Stimulated activated CD4-positive, alpha-beta T cell treated with anti-CD3 and anti-CD28 coated beads, Interleukin-12 subunit alpha, Interleukin-12 subunit beta, amount 100 ng/mL, for 24 hours (primary cell): ENCODE measurements at places on chromosomes 7 and 10.

DNA sequence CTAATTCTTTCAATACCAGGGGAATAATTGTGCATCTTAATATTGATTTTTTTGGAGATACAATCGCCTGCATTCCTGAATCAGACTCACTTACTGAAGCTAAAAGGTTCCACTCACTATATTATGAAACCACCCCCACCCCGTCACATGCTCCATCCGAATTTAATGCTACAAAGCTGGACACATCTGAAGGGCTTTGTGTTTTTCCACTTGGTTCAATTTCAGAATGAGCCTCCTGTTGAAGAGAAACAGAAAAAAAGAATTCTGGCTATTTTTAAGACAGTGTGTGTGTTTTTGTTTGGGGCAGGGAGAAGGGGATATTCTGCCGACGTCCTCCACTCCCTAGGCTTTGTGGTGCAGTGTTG, 165.5 kb upstream of the TBX20 start:
- no peak for DNase-seq

GRCh38 chr7:18287482-18287881, 208.1 kb upstream of the HDAC9 start:
- no peak for DNase-seq

DNA sequence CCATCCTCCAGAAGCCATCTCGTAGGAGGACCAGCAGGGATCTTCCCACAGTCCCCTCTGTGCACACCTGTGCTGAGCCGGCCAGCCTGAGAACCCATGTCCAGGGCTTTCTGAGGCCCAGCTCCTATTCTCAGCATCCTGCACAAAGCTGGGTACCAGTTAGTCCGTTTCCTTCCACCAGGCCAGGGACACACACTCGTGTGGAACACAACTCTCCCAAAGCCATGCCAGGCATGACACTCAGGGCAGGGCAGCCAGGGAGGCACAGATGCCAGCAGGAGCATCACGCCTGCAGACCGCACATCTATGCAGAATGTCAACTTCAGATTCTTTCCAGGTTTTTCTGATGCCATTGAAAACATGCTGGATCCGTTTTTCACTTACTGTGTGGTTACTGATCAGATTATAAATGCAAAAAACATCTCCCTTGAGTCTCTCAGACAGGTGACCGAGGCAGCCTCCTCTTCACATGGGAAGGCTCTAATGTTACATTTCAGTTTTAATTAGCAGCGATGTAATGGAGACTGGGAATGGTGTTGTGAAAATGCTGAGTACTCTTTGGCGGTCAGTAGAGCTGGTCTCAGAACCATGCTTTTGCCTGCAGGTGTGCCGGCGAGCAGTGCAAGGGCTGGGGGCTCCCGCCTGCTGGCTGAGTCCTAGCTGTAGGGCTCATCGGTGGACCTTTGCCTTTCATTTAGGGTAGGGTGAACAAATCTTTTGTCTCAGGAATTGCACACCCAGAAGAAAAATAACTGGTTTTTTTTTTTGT, 3.3 kb upstream of the SUN1 start:
- DNase-seq, result no peak

DNA sequence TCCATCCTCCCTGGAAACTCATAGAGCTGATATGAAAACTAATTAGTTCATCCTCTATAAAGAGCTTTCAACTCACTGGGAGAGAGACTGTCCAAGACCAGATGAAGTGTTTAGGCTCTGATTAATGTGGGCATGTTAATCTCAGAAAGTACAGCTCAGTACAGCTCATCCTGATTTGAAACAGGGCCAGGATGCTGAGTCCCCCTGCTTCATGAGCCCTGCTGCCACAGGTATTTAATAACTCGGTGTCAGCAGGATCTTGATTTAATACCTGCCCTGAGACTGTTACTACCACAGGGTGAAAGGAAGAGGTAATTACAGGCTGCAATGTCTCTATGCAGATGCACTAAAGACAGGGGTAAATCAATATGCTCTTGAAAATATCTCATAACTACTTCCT, 10.8 kb downstream of the LMOD2 start:
- DNase-seq, result no peak

- DNase-seq, result no peak
Measured at GRCh38 chr10:3737864-3738263, 47.1 kb downstream of the KLF6 start.

DNA sequence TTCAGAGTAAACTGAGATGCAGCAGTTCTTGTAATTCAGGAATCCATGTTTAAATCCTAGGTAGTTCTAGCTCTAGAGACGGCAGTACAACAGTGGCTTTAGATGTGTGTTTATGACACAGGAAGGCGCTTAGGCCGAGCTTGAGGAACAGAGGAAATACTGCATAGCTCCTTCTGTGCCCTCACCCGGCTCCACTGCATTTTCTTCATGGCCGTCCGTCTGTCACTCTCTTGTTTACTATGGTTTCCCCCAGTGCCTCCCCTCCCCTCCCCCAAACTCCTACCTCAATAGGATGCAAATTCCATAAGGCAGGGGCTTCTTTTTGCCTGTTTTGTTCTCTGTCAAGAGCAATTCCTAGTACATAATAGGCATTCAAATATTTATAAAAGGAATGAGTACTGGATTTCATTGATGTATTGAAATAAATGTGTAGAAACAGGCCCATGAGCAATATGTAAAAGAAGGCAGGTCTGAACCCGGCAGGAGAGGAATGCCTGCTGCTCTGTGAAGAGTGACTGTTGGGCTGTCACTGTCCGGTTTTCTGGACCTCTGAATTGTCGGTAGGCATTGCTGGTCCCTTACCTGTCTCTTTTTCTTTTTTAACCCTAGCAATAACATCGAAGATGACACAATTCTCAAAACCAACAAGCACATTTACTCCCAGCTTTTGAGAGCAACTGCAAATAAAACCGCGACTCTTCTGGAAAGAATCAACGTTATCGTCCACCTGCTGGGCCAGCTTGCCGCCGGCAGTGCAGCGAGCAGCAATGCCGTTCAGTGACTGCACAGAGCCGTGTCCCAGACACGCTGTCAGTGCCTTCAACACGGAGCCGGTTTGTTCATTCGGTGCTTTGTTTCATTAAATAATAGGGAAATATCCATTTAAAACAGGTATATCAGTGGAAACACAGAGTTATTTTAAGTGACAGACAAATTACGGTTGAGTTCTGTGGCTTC, 12.7 kb downstream of the MMP21 start:
- no peak for DNase-seq

- DNase-seq, result no peak
Measured at GRCh38 chr10:49739426-49739825, 22.7 kb downstream of the OGDHL start.

DNA sequence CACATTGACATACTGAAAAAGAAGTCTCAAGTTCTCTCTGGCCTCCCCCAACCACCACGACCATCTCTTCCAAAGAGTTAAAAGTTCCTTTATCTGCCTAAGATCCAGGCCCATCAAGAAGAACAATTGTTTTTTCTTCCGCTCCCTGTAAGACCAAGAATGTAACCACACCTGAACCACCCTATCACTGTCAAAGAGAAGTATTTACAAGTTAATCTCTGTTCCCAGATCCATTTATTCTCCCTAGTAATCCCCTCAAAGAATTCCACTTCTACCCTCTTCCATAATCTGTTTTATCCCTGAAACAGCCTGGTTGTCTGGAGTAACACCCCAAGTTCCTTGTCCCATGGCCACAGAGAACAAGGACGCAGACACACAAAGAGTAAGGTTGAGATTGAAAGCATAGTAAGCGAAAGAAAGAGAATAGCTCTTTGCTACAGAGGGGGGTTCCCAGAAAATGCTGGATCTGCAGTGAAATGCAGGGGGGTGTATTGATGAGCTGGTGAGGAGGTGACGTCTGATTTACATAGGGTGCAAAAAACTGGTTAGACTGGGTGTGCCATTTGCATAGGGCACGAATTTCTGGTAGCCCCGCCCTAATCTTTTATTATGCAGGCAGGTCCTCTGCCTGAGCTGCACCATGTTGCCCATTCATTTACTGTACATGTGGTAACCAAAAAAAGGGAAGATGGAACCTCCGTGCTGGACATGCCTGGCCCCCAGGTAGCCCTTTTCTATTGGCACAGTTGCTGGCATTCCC, 122.0 kb downstream of the SKIDA1 start:
- no peak for DNase-seq
